ENCODE measurements at places on chromosomes 3 and 15. TPM values are rescaled to one million over a fixed set of nuclear protein-coding genes. Genes with fewer than 3 reads are reported as not detected.

Gene MAP6D1
- 0.59 TPM for total RNA-seq

GRCh38 chr3:23072693-23073092, 130.4 kb upstream of the UBE2E2 start:
- DNase-seq: no peak
- H3K36me3 ChIP-seq: no peaks in the 10 kb centered on the region
- peaks cover 21% of the 10 kb centered on the region for H3K27me3 ChIP-seq
- no peak overlapping the region for H3K27ac ChIP-seq

DNA sequence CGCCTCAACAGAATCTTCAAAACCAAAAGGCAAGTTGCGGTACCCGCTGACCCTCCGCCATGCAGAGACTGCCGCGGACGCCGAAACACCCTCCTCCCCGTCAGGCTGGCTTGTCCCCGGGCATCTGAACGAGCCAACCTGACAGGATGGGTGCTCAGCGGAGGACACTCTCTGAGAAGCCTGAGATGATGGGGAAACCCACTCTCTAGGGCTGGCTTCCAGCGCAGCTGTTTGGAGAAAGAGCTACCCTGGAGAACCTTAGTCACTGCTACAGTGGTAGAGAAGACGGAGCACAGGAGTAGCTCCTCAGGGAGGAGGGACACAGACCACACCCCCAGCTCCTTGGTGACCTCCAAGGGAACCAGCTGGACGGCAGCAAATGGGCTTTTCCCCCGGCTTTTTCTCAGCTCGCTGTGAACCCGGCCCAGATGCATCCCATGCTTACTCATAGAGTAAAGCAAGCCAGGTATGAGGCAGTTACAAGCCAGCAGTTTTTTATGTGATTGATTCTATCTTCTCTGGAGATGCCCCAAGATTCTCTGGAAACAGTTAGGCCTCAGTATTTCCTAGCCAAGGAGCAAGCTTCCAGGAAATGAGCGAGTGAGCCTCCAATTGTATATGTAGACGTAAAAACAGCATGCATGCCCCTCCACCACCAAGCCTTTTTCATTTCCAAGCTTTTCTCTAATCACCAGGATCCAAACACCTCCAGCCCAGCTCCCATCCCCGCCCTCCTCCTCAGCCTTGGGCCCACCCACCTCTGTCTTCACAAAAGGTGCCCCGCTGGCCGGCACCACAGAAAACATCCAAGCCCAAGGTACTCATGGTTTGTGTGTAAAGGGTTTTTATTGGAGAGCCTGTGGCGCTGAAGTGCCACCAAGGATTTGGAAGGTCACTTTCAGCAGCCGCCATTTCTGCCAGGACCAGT, 38.7 kb downstream of the FAM174B start:
- H3K4me3 ChIP-seq: no peak overlapping the region
- H3K27me3 ChIP-seq: no peaks in the 10 kb centered on the region
- no peaks in the 10 kb centered on the region for H3K4me1 ChIP-seq
- DNase-seq: no peak
- no peak overlapping the region for H3K27ac ChIP-seq

GRCh38 chr3:152474585-152474984, 205.9 kb downstream of the MBNL1 start:
- no peak overlapping the region for H3K4me3 ChIP-seq
- H3K27ac ChIP-seq: no peak overlapping the region
- H3K36me3 ChIP-seq: no peaks in the 10 kb centered on the region
- H3K27me3 ChIP-seq: no peaks in the 10 kb centered on the region
- H3K4me1 ChIP-seq: no peaks in the 10 kb centered on the region

DNA sequence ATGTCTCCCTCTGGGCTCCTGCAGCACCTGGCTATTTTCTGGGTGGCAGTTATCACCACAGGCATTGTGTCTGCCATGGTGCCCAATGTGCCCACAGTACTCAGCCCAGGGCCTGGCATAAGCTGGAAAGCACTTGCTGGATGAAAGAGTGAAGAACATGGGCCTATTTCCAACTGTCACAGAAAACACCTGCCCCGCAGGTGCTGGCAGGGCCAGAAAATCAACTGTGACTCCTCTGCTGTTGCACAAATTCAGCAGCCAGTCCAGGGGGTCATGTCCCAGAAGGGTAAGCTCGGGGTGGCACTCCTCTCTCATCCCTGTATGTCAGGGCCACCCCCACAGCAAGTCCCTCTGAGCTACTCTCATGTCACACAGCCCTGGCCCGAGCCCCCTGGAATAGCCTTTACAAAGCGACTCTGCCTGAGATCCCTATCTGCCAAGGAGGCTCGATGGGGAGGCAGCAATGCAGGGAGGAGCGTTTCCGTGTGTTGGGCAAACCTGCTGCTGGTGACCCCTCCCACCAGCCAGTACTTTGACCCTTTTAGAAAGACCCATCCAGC, 16.9 kb downstream of the ITIH3 start:
- no peak overlapping the region for H3K27ac ChIP-seq
- H3K4me3 ChIP-seq: no peak overlapping the region
- no peaks in the 10 kb centered on the region for H3K36me3 ChIP-seq
- DNase-seq: no peak
- no peaks in the 10 kb centered on the region for H3K4me1 ChIP-seq
- peaks cover 11% of the 10 kb centered on the region for H3K27me3 ChIP-seq

DNA sequence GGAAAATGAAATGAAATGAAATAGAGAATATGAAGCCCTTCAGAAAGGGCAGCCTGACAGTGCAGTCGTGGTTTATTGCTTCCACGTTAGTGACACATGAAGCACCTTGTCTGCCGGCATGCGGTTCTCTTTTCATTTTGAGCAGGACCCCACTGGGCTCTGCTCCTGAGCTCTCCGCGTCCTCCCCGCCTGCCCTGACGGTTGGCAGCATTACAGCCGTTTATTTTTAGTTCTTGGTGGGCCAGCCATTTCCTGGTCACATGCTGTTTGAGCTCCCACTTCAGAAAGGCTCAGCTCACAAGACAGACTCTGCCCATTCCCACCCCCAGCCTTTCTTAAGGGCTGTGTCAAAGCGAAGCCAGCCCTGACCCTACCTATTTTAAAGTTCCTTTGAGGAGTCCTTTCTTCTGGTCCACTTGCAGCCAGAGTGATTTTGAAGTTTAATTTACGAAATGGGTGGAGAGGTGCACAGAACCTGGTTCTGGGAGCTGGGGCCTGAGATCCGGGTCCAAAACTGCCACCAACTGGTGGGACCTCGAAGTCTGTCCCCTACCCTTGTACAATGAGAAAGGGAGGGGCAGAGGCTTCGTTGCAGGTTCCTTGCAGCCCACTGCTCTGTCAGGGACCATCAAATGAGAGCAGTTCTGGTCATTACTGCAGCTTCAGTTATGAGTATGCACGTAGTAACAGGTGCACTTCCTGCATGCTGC, 60.1 kb downstream of the MGLL start:
- H3K27me3 ChIP-seq: no peaks in the 10 kb centered on the region
- DNase-seq: no peak
- no peak overlapping the region for H3K27ac ChIP-seq
- H3K4me3 ChIP-seq: no peak overlapping the region
- H3K36me3 ChIP-seq: no peaks in the 10 kb centered on the region

GRCh38 chr15:72944565-72944964, 107.7 kb upstream of the NEO1 start:
- DNase-seq: no peak
- H3K36me3 ChIP-seq: no peaks in the 10 kb centered on the region
- H3K27me3 ChIP-seq: no peaks in the 10 kb centered on the region
- H3K27ac ChIP-seq: no peak overlapping the region
- H3K4me1 ChIP-seq: no peaks in the 10 kb centered on the region

DNA sequence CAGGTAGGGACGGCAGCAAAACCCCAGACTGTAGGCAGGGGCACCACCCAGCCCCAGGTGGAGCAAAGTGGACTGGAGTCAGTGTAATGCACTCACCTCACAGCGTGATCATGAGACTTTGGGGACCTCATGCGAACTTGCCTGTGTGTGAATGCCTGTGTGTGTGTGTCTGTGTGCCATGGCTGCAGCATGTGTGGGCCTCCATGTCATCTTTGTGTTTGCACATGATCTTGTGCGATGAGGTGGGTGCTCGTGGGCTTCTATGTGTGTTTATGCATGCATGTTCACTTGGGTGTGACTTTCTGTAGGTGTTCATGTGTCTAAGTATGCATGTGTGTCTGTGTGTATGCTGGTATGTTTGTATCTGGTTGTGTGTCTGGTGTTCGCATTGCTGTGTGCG, 41.2 kb upstream of the ADPGK start:
- no peaks in the 10 kb centered on the region for H3K36me3 ChIP-seq
- no peak for DNase-seq
- H3K4me3 ChIP-seq: no peak overlapping the region
- H3K27me3 ChIP-seq: peaks cover 6% of the 10 kb centered on the region
- H3K4me1 ChIP-seq: no peaks in the 10 kb centered on the region
- no peak overlapping the region for H3K27ac ChIP-seq

DNA sequence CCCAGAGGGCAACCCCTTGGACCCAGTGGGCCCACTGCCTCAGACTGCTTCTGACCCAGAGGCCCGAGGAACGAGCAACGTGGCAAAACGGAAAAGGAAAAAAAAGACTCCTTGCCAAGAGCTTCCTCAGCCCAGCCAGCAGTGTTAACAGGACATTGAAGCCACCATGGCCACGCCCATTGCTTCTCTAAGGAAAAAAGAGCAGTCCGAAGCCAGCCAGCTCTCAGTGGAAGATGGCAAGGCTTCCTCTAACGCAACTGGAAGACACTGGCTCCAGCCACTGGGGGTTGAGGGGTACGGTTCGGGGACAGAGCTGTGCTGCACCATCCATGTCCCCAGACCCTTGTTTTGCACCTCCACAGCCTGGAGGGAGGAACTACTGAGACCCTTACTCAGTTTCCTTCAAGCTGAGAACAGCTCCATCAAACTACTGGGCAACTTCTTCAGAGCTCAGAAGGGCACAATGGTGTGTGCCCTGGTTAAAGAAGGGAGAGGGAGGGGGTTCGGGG, 10.7 kb downstream of the BMF start:
- no peak overlapping the region for H3K4me3 ChIP-seq
- H3K4me1 ChIP-seq: peaks cover 34% of the 10 kb centered on the region
- peak; percentile 51 for DNase-seq
- H3K27ac ChIP-seq: peak overlapping the region; percentile 81
- no peaks in the 10 kb centered on the region for H3K27me3 ChIP-seq
- no peaks in the 10 kb centered on the region for H3K36me3 ChIP-seq

DNA sequence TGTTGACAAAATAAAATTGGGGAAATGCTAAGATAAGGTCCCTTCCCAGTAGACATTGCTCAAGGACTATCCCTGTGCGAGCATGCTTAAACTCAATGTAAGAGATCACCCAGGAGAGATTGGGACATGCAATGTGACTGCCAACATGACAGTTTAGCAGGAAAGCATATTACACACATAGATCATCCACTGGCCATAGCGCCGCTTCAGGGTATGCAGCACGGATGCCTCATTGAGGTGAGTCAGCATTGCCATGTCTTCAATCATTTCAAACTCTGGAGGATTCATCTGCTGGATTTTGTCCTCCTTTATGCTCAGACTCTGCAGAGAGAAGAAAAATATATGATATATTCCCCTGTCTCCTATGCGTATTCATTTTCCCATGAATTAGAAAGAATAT, 8.9 kb downstream of the MYH15 start:
- H3K27me3 ChIP-seq: peaks cover 8% of the 10 kb centered on the region
- H3K36me3 ChIP-seq: no peaks in the 10 kb centered on the region
- DNase-seq: no peak
- H3K27ac ChIP-seq: no peak overlapping the region

DNA sequence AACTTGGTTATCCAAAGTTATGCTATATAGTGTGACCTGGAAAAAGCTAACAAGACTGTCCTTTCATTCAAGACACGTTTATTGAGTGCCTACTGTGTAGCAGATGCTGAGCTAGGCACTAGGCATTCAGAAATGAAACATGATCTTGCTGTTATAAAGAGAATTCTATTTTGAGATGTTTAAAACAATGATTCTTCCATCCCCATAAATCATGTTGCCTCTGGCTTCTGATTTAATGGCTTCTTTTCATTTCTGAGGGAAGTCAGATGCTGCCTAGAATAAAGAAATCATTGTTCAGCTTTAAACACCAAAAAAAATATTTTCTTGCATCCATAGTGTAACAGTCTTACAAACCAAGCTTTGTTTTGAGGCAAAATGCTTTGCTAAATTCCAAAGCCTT, 620.9 kb upstream of the UBE2E2 start:
- H3K36me3 ChIP-seq: no peaks in the 10 kb centered on the region
- no peak overlapping the region for H3K4me3 ChIP-seq
- no peak overlapping the region for H3K27ac ChIP-seq
- DNase-seq: no peak
- no peaks in the 10 kb centered on the region for H3K4me1 ChIP-seq

DNA sequence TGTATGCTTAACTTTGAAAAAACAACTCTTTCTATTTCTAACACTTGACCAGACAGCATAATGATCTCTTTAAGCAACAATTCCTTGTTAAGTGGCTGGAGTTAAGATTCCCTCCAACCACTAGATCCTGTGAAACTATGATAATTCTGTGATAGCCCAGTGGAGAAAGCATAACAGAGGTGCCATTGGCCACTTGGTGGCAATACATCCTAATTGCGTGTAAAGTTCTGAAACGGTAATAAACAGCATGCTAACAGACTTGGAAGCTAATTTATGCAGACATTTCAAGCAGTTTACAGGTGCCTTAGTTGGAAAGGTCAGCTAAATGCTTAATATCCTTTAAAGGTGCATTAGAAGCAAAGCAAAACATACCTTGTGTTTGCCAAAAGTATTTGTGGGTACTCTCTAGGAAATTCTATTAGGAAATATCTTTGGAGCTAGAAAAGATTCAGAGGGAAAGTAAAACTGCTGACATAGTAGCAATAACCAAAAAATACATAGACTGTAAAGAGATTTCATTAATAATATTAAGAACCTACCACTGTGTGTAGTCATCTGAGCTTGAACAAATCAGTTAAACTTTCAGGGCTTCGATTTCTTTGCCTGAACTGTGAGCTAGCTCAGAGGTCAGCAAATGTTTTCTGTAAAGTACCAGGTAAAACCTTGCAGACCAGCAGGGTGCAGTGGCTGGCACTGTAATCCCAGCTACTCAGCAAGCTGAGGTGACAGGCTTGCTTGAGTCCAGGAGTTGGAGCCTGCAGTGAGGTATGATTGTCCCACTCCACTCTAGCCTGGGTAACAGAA, 19.0 kb upstream of the CSTA start:
- H3K27me3 ChIP-seq: peaks cover 6% of the 10 kb centered on the region
- no peak for DNase-seq
- H3K4me3 ChIP-seq: no peak overlapping the region
- H3K27ac ChIP-seq: no peak overlapping the region

Gene SPATA12
- not detected for total RNA-seq

DNA sequence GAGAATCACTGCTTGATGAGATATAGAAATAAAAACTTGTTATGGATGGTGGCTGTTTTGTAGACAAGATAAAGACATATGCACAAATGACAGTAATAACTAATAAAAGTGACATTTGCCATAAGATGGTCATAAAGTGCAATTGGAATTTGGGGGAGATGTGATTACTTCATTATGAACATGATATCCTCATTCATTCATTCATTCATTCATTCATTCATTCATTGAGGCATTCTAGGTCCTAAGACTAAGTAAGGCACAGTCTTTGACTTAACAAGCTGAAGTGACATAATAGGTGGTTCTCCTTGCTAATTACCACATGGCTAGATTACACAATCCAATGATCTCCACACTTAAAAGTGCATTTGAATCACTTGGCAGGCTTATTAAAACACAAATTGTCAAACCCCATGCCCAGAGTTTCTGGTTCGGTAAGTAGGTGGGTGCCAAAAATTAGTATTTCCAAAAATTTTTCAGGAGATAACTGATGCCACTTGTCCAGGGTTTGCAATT, 18.9 kb downstream of the RAP2B start:
- no peaks in the 10 kb centered on the region for H3K36me3 ChIP-seq
- no peak overlapping the region for H3K27ac ChIP-seq
- no peak for DNase-seq
- H3K4me1 ChIP-seq: no peaks in the 10 kb centered on the region

Gene PEAK1
- 128 TPM for total RNA-seq

- no peak overlapping the region for H3K4me3 ChIP-seq
- H3K36me3 ChIP-seq: no peaks in the 10 kb centered on the region
- no peaks in the 10 kb centered on the region for H3K4me1 ChIP-seq
- no peaks in the 10 kb centered on the region for H3K27me3 ChIP-seq
Observed at GRCh38 chr3:153305189-153305588, 143.2 kb downstream of the RAP2B start.

Measured in osteoblast (primary cell).